ENCODE measurements at places on chromosomes 3 and 15.
A peak's percentile ranks its signal among the peaks of the same experiment; 100 is the strongest.

DNA sequence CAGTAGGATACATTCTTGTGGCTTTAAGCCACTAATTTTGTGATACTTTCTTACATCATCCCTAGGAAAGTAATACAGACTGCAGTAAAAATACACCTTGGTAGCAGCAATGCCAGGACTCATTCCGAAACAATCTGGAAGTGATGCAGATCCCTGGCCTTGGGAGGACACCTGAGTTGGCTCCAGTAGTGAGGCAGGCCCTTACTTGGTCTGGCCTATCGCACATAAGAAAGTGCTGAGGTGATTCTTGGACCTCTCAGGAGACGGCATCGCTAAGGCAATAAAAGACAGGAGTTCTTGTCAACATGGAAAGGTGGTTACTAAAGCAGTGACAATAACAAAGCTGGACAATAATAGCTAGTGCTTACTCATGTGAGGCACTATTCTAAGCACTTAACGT, 126.5 kb downstream of the SUCNR1 start:
- no peak for DNase-seq

DNA sequence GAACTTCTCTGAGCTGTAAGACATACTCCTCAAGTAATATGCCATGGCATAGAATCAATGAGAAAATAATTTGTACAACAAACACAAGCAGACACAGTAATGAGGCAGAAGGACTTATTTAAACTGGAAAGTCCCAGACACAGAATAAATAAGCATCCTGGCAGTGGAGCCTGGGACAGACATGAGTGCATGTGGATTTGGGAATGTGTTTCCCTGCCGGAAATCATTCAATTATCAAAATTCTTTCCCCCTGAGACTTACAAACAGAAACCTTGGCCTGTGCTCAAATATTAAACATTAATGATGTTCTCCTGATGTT, 520.1 kb downstream of the ROBO1 start:
- DNase-seq = no peak

- DNase-seq = peak; percentile 49
Observed at GRCh38 chr3:142888481-142889211, at the start of gene PCOLCE2. PCOLCE2 (minus strand) TSS chr3:142889083; CDS start chr3:142888896, 187 bp downstream.

DNA sequence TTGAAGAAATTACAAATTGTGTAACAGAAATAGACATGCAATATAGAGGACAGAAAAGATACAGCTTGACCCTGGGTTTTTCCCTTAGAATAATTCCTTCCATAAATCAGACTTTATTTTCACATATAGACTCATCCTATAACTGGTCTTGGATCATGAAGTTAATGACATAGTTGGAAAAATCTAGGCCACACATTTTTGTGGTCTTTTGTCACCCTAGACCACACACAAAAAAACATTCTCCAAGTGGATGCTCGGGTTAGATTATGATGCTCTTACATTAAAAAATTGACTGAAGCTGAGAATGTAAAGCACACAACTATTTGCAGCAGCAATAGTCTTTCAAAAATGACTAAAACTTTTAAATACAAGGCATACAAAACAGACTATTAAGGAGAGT, 7.5 kb upstream of the PLA2G4D start:
- no peak for DNase-seq

DNA sequence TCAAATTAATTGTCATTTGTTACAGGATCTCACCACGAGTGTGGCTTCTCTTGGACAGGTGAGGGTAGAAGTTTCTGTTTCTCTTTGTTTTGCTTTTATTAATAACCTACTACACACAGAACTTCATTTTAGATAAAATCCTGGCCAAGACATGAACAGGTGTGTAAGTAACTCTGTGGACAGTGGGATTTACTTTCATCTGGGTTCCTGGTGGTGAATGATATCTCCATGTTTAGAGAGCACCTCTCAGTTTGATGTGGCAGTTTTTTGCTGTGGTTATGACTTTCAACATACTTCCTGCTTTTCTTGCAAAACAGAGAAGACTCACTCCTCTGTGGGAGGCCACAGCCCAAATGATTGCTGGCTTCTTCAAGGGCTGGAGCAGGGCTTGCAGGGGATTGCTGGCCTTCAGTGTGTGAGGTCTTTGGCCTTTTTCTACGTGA, 71.1 kb upstream of the XCR1 start:
- DNase-seq = peak; percentile 58

DNA sequence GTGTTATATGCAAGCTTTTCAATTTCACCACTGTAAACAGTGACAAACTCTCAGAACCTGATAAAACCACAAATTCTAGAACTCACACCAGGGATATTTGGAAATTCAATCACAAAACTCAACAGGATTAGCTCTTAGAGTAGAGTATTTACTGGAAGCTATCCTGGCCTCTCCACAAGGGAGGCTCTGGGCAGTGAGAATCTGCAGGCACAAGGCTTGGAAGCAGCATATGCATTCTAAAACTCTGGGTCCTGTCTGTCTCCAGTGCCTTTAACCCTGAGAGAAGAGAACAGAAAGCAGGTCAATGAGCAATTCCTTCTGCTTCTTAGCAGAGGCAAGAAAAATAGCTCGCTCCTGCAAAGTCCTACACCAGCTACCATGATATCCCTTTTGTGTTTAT, 23.4 kb downstream of the PLSCR4 start:
- no peak for DNase-seq

GRCh38 chr3:45057557-45057956, 31.5 kb downstream of the CLEC3B start:
- DNase-seq = peak; percentile 11

DNA sequence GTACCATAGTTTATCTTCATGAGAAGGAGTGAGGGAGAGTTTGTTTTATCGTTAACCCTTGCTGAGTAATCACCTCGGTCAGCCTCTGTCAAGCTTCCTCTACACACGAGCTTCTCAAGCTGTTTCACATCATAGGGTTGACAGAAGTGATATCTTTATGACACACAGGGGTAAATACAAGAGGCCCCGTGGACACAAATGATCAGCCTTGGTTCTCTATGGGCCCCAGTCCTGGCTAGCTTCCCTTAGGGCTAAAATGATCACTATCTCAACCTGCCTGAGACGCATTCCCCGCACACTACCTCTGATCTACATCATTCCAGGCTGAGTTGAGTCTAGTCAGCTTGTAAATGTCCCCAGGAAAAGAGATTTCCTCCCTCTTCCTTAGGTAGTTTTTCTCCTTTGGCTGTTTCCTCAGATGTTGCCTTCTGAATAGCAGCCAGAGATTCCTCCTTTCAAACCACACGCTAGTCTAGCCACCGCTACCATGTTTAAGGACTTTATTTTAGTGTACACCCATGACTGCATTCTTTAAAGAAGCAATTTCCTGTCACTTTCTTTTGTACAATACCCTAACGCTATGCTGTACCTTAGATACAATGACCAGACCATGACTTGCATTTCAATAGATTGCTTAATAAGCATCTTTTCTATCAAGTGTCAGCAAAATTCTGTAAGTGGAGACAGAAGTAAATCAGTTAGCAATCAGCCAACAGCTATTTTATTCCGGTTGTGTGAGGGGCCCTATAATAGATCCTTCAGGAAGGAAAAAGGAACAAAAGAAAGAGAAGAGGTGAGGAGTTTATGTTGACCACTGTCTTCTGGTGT, 35.1 kb upstream of the PPARG start:
- DNase-seq = no peak

DNA sequence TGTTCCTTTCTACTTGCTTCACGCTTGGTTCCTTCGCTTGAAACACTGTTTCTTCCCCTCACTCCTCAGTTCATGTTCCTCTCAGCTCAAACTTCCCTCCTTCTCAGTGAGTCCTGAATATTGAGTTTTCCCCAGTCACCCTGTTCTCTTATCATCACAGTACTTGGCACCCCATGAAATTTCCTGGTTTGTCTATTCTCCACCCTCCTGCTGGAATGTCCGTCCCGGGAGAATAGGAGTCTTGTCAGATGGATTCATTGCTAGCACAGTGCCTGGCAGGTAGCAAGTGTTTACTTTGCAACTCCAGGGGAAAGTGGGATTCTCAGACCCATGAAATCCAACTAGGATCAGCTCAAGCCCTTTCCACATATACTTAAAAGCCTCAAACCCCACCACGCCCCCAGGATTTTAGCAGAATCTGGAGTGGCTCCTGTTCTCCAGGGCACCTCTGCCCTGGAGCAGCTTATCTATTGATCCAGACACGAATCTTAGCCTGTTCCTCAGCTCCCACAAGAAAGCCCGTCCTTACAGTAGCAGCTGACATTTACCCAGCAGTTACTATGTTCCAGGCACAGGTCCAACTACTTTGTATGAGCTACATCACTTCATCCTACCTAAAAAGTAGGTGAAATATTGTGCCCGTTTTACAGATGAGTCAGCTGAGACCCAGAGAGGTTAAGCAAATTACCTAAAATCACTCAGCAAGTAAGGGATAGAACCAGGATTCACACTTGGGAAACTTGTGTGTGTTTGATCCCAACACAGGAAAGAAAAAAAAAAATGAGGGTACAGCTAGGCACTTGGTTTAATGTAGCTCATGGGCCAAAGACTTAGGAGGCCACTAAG, 36.8 kb upstream of the MAP3K13 start:
- no peak for DNase-seq

- DNase-seq = no peak
Observed at GRCh38 chr15:60376677-60377095, 21.1 kb downstream of the ANXA2 start.

GRCh38 chr3:17554078-17554477, 188.4 kb downstream of the TBC1D5 start:
- no peak for DNase-seq

GRCh38 chr3:188124184-188124583, 29.8 kb upstream of the LPP start:
- DNase-seq = no peak

- DNase-seq = no peak
Observed at GRCh38 chr3:197906850-197907187, 43.2 kb upstream of the RPL35A start.

GRCh38 chr3:132283916-132284405, 33.2 kb upstream of the ACP3 start:
- DNase-seq = no peak

GRCh38 chr15:85785887-85786780, 8.6 kb downstream of the KLHL25 start:
- DNase-seq = no peak

GRCh38 chr3:72872183-72872582, 15.7 kb upstream of the GXYLT2 start:
- DNase-seq = no peak

DNA sequence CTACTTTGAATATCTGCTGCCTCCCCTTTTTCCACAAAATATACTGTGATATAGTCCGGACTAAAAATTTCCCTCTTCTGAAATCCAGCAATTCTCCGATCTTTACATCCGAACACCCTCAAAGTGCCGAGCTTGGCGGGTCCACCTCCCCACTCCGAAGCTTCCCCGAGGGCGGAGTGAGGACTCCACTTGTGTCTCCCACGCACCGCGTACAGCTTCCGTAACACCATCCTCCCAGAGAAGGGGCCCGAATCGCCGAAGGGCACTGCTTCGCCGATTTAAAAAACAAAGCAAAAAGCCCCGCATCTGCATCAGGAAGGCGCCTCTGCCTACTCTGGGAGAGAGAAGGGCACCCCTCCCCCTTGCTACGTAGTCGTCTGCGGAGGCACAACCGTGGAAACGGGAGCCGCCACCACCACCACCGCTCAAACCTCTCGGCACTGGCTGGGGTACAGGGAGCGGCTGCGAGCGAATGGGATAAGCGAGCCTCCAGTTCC, 551 bp downstream of the NCBP2 start:
- DNase-seq = peak; percentile 68

DNA sequence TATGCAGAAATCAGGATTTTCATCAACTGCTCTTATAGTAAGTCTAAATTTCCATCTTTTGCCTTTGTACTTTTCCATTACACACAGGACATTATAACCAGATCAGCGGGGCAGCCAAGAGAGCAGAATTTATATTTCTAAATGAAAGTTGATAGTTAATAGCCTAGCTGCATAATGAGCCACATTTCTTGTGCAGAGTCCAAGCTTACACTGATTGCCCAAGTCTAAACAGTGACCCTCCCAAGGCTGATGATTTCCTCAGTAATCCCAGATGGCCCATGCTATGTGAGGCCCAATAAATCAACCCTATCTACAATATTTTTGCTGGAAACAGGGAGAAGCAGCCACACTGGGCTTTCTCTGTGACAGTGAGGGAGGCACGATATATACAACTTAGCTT, 475.8 kb upstream of the KCNMB2 start:
- DNase-seq = no peak

DNA sequence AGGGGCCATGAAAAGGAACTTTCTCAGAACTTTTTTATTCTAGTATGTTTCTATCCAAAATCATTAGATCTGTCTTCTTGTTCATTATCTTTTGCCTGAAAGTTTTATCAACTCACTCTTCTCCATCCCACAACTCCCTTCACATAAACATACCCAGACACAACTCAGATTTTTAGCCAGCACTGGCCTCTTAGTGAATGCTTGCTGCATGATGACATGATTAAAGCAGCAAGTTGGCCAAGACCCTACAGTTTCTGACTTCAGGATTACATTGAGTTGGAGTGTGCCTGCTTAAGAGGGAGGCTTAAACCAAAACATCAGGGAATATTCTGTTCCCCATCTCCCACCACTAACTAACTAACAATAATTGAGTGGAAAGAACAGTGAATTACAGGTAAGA, 38.1 kb downstream of the PLSCR2 start:
- no peak for DNase-seq

GRCh38 chr3:97970156-97970555, 2.1 kb downstream of the RIOX2 start:
- DNase-seq = no peak

- no peak for DNase-seq
Observed at GRCh38 chr15:101698314-101698713, 26.0 kb downstream of the TARS3 start.

GRCh38 chr3:194134231-194134756, 1.7 kb upstream of the HES1 start:
- DNase-seq = peak; percentile 56

- no peak for DNase-seq
Observed at GRCh38 chr3:38165722-38166387, 518 bp downstream of the OXSR1 start.

GRCh38 chr15:62840526-62841268, 201.8 kb upstream of the TPM1 start:
- no peak for DNase-seq

GRCh38 chr3:58015520-58015915, 7.3 kb downstream of the FLNB start:
- DNase-seq = no peak

DNA sequence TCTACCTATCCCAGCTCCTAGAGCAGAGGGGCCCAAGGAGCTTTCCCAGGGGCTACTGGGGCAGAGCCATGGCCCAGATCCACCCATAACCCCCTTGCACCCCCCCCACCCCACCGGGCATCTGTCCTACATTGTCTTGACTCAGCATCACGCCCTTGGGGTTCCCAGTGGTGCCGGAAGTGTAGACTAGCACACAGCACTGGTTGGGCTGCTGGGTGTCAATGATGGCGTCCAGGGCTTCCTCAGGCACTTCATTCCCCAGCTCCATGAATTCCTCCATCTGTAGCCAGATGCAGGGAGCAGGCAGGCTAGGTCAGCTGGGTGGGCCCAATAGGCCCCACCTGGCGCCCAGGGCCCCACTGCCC, 33.2 kb downstream of the IDH3A start:
- no peak for DNase-seq

DNA sequence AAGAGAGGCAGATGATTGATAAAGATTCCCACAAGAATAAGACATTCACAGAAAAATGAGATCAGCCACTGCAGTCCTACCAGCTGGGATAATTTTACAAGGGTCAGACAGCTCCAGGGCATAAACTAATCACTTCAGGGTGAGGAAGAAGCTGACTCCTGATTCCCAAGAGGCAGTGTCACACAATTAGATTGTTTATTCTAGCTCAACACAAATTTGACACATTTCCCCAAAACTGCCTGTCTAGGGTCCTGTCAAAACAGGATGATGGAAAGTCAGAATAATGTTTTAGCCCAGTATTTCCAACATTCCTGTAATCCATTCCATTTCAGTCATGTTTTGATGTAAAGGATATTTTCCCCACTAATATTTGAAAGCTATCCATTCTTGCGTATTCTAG, 110.8 kb downstream of the TNIK start:
- DNase-seq = no peak

All from activated naive CD8-positive, alpha-beta T cell treated with anti-CD3 and anti-CD28 coated beads for 36 hours (primary cell).